ENCODE measurements at places on chromosomes 2 and 18. TPM values are rescaled to one million over a fixed set of nuclear protein-coding genes. Genes with fewer than 3 reads are reported as not detected.

GRCh38 chr2:136000502-136000901, 15.1 kb upstream of the DARS1 start:
- no peak for DNase-seq

DNA sequence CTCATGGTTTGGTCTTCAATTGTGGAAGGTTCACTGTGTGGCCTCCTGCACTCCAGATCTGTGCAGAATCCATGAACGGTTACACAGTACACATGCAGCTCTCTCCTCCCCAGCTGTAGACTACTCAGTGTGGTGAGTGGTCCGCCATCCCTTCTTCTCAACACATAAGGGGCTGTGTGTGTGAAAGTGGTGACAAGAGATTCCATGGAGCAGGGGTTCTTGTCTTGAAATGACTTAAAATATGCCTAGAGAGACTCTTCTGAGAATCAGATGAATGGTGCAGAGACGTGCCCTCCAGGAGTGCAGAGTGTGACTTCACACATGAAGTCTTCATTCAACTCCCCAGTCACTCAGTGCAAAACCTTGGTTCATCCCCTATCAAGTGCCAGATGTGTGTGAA, 151.0 kb upstream of the COPS8 start:
- DNase-seq = no peak

DNA sequence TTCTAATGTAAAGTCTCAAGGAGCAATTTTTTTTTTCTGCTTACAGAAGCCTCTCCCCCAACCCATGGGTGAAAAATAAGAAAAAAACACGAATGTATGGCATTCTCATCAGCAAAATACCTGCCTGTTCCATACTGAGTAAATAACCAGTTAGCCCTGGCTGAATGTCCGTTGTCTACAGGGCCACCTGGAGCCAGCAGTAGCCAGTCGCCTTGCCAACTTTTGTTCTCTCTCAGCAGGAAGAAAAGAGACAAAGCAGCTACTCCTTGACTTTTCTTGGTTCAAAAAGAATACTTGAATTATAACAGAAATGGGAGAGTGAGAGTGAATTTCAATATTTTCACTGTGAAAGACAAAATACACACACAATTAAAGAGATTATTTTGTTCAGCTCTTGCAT, 532.9 kb upstream of the CRIM1 start:
- DNase-seq = no peak

DNA sequence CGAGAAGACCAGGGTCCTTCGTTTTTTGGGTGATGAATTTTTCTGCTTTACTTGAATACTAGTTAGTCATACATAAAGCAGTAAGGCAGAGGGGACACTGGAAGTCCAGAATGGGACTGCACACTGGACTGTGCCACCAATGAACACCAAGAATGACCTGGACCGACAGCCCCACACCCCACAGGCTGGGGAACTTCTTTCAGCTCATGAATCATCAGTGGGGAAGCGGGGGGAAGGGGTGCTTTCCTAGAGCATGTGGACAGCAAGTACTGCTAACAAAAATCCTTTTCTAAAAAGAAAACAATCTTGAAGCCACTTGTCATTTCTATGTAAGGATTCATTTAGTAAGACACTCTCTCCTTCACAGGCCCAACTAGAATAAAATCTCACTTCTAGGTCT, 86.0 kb downstream of the DTNB start:
- no peak for DNase-seq

Gene TSPYL6
- 0.08 TPM for total RNA-seq

Gene RNF149
- 12.0 TPM for total RNA-seq

Gene SGPP2
- 2.3 TPM for total RNA-seq

GRCh38 chr2:37367984-37368383, 23.6 kb downstream of the QPCT start:
- DNase-seq = no peak

- DNase-seq = no peak
These were observed 21.6 kb downstream of the PTPN18 start for GRCh38 chr2:130377491-130377890.

Gene ANKRD30B
- total RNA-seq = not detected

Gene LOXL3
- total RNA-seq = 4.7 TPM

GRCh38 chr2:165701147-165701546, 92.9 kb downstream of the GALNT3 start:
- DNase-seq = no peak

DNA sequence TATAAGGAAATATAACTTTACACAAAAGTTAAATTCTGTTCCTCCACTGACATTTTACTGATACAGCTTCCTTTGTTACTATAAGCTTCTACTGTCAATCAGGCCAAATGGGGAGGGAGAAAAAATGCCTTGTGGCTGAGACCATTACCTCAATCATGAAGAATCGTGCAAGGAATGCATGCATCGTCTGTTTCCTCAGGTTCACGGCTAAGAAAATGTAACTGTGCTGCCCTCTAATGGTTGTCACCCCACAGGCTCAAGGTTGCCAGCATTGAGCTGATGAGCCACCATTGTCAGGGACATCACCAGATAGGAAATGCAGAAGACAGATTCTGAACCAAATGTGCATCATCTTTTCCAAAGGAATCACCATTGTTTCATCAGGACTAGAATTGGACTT, 426.9 kb downstream of the CDH2 start:
- DNase-seq = no peak

DNA sequence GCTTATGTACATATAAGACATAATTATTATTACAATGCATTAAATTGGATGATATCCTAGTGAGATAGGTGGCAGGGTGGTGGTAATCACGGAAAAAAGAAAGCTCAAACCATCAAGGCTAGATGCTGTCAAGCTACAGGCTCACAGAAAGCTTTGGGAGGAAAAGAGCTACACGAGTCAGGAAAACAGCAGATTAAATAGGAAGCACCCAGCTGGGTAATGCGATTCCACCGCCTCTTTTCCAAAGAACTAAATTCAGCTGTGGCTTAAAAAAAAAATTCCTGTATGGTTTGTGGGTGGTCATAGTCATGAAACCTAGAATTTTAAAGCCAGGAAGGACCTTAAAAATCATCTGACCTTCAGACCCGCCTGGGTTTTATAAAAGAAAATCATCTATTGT, 23.7 kb upstream of the PTPN4 start:
- DNase-seq = no peak

DNA sequence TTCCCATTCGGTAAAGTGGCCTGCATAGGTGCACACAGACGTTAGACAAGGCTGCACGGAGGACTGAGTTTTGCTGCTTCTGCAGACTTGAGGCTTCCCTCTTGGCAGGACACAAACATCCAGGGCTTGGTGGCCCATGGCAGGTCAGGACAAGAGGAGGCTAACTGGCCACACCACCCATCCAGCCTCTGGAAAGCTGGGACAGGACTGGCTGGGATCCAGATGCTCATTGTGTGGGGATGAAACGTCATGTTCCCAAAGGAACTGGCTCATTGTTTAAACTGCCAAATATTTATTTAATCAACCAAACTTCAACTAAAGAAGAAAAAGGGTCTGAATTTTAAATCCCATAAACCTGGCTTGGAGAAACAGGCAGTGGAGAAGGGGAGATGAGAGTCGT, 239.1 kb upstream of the EPAS1 start:
- DNase-seq = peak; percentile 42

- no peak for DNase-seq
These were observed 43.4 kb upstream of the HAAO start for GRCh38 chr2:42835577-42836371.

Gene MATN3
- 0.22 TPM for total RNA-seq

GRCh38 chr2:144566448-144566847, 46.5 kb upstream of the ZEB2 start:
- no peak for DNase-seq

- DNase-seq = no peak
These were observed 101.3 kb downstream of the CELF4 start for GRCh38 chr18:37464257-37464656.

- no peak for DNase-seq
These were observed 43.0 kb downstream of the CNGA3 start for GRCh38 chr2:98389251-98389605.

- no peak for DNase-seq
These were observed 8.4 kb downstream of the FLACC1 start for GRCh38 chr2:201348758-201349157.

- DNase-seq = no peak
These were observed 104.7 kb upstream of the CNGA3 start for GRCh38 chr2:98241592-98241991.

DNA sequence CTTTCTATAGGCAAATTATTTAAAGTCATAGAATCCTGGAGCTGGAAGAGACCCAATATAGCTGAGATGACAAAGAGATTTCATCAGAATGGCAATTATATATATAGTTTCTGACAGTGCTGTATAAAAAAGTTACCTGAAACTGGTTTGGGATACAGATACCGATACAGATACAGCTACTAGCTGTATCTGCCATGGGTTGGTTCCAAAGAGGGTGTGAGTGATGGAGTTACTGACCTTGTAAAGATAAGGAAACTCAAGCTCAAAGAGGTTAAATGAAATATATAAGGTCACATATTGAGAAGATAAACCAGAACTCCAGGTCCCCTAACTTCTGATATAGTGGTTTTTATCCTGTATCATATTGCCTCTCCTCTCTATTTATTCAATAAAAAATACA, 10.9 kb downstream of the PELI1 start:
- no peak for DNase-seq

Gene MAP4K3
- 37.1 TPM for total RNA-seq

GRCh38 chr2:220175967-220176366, 548.5 kb downstream of the SLC4A3 start:
- DNase-seq = no peak

GRCh38 chr2:38375696-38376345, 1.3 kb downstream of the ATL2 start:
- no peak for DNase-seq

DNA sequence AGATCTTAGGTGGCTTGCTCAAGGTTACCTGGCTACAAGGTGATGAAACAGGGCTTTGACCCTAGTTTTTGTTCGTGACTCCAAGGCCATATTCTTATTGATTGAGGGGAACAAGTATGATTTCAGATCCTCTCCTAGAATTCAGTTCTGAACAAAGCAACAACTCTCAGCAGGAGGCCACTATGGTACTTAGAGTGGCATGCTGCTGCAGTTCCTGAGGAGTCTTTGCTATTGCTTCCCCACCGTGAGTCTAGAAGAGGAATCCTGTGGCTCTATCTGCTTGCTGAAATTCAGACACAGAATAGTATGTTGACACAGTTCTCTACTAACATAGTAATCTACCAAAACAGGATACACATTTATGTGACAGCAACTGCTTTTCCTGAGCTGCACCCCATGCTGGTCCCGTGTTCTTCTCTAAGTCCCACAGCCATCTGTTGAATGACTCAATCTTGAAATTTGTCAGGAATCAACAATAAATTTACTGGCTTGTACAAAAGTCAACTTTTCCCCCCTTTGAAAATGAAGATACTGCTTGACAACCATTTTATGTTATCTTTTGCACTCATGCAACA, 4.1 kb downstream of the TGFBRAP1 start:
- DNase-seq = no peak

DNA sequence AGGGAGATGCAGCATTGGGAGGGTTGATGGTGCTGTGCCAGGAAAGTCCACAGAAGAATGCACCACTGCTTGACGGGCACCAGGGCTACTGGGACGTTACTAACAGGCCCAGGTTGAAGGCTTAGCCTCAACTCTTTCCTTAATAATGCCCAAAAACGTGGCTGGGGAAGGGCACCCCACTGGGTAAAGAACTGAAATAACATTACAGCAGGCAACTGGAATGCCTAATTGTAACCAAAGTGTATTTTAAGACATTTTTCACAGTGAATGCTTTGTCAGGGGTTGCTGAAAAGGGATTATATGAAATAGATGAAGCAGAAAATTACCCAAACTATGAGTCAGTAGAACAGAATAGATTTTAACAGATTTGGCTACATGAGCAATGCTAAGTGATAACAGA, 191.3 kb downstream of the CMPK2 start:
- DNase-seq = no peak

- DNase-seq = no peak
These were observed 251.7 kb upstream of the PXDN start for GRCh38 chr2:1995987-1996386.

Gene ASB18
- 11.3 TPM for total RNA-seq

- no peak for DNase-seq
These were observed 12.1 kb downstream of the ANKRD23 start for GRCh38 chr2:96831679-96832078.

Gene CCDC74A
- 1.1 TPM for total RNA-seq

Gene CREG2
- not detected for total RNA-seq

Gene ABCB11
- 0.05 TPM for total RNA-seq

DNA sequence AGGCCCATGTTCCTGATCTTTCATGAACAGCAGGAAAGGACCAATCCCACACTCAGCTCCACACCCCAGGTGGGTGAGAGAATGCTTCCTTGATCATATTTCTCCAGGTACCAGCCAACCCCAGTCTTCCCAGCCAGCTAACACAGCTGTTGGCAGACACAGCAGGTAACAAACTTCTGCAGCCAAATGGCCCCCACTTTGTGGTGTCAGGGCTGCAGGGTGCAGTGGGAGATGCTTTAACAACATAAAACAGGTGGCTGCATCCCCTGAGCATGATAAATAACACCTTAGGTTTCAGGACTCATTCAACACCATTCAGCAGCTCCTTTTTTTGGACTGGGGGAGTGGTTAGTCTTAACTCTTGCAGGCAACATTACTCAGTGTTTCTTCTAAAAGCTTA, 76.7 kb upstream of the ACAA2 start:
- no peak for DNase-seq

DNA sequence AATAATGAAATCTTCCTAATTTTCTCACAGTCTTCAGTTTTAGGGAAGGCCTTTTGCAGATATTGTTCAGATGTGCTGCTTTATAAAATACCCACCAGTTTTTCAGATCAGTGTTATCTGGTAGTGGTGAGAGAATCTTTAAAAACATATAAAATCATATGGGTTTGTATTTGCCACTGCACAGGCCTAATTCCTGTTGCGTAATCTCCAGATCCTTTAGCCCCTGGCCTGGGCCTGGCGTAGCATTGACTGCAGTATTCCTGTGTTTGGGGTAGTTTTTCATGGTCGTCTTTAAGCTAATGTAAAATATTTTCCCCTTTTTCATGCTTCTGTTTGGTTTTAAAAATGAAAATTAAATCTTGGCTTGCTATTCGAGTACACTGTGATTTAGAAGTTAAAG, 43.2 kb downstream of the TSHZ1 start:
- no peak for DNase-seq

GRCh38 chr2:10877651-10878111, 34.1 kb upstream of the KCNF1 start:
- no peak for DNase-seq

Gene CD8B2
- total RNA-seq = not detected

Gene LIMS3
- total RNA-seq = 5.7 TPM

DNA sequence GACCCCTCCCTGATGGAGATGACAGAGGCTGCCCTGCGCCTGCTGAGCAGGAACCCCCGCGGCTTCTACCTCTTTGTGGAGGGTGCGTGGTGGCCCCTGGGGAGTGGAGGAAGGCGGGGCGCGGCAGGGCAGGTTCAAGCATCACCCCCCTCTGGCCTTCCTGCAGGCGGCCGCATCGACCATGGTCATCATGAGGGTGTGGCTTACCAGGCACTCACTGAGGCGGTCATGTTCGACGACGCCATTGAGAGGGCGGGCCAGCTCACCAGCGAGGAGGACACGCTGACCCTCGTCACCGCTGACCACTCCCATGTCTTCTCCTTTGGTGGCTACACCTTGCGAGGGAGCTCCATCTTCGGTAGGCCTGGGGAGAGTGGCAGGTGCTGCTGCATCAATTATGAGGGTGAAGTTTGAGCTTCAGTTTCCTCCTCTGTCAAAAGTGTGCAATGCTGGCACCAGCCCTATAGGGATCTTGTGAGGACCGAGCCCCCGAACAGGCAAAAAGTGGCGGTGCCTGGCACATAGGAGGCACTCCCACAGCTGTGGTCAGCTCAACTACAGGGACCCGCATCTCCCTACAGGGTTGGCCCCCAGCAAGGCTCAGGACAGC, 2.2 kb downstream of the ALPI start:
- no peak for DNase-seq

All from left ventricle myocardium inferior (tissue), 1 donor.